Right cardiac atrium (tissue), 5 donors: ENCODE measurements at places on chromosomes 5 and 9. TPM values are rescaled to one million over a fixed set of nuclear protein-coding genes. Genes with fewer than 3 reads are reported as not detected.

The SLC25A2 gene
- 0.14 TPM for polyA plus RNA-seq

The PCDHB10 gene
- polyA plus RNA-seq = 1.00 TPM

The CBY3 gene
- not detected for polyA plus RNA-seq

The MYOZ3 gene
- polyA plus RNA-seq = 3.3 TPM

The NUP155 gene
- 3.6 TPM for polyA plus RNA-seq

The CNTNAP3B gene
- polyA plus RNA-seq = 7.5 TPM

The AGXT2 gene
- polyA plus RNA-seq = not detected

The CYLC2 gene
- not detected for polyA plus RNA-seq

The SVEP1 gene
- 3.0 TPM for polyA plus RNA-seq

The TEX48 gene
- polyA plus RNA-seq = not detected

The SOHLH1 gene
- not detected for polyA plus RNA-seq

The CSF2 gene
- polyA plus RNA-seq = not detected

The CCNI2 gene
- 0.14 TPM for polyA plus RNA-seq

The SPEF2 gene
- polyA plus RNA-seq = 1.7 TPM

The FBXW11 gene
- polyA plus RNA-seq = 15.8 TPM

The SCGB3A2 gene
- polyA plus RNA-seq = 0.34 TPM

The CD72 gene
- 0.66 TPM for polyA plus RNA-seq

The KCNT1 gene
- 0.20 TPM for polyA plus RNA-seq

The PCDHB8 gene
- polyA plus RNA-seq = 0.84 TPM

The COL15A1 gene
- polyA plus RNA-seq = 22.5 TPM

The TBC1D2 gene
- polyA plus RNA-seq = 1.6 TPM

The SPATA6L gene
- 0.59 TPM for polyA plus RNA-seq

The PROB1 gene
- 22.2 TPM for polyA plus RNA-seq

The MLANA gene
- not detected for polyA plus RNA-seq

The PTGES2 gene
- 162 TPM for polyA plus RNA-seq

The ALAD gene
- polyA plus RNA-seq = 39.5 TPM

The TLE4 gene
- 5.9 TPM for polyA plus RNA-seq

The NMRK1 gene
- polyA plus RNA-seq = 30.2 TPM

The SLC1A3 gene
- 21.7 TPM for polyA plus RNA-seq

The GABRA6 gene
- not detected for polyA plus RNA-seq

The F2RL2 gene
- polyA plus RNA-seq = 0.11 TPM

The AFAP1L1 gene
- polyA plus RNA-seq = 26.2 TPM

The ADAM19 gene
- polyA plus RNA-seq = 10.5 TPM

The IFNA21 gene
- polyA plus RNA-seq = not detected

The NTNG2 gene
- polyA plus RNA-seq = 8.6 TPM

The ACER2 gene
- polyA plus RNA-seq = 2.9 TPM

The PPWD1 gene
- polyA plus RNA-seq = 14.5 TPM

The TMEM174 gene
- not detected for polyA plus RNA-seq

The SLC6A3 gene
- polyA plus RNA-seq = not detected

The SHC3 gene
- polyA plus RNA-seq = 0.29 TPM

The ARID3C gene
- polyA plus RNA-seq = not detected

The HSPB3 gene
- polyA plus RNA-seq = 644 TPM

The SAPCD2 gene
- 0.18 TPM for polyA plus RNA-seq

The VLDLR gene
- polyA plus RNA-seq = 38.6 TPM

The PCDHGB7 gene
- polyA plus RNA-seq = 3.5 TPM
